ENCODE measurements at places on chromosomes 11 and 22.

GRCh38 chr11:129312730-129313503 is 62.7 kb upstream of the BARX2 start:
- DNase-seq = no peak

GRCh38 chr22:22161924-22162851 is 82.4 kb upstream of the VPREB1 start:
- DNase-seq = no peak

GRCh38 chr22:49197505-49197904 is 630.2 kb downstream of the BRD1 start:
- no peak for DNase-seq

DNA sequence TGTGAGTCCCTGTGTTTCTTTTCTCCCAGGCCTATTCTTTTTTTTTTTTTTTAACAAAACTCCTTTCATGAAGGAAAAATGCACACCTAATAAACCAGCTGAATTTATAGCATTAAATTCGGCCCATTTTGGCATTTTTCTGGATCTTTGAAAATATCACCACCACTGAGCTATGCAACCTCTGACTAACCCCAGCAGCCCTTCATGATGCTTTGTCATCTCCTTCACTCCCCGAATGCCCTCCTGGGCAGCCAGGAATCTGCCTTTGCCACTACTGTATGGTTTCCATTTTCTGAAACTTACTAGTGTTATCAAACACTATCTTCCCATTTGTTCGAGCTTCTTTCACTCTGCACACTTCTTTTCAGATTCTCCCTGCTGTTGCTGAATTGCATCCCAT is 97.9 kb downstream of the ZNF280B start:
- DNase-seq = no peak

DNA sequence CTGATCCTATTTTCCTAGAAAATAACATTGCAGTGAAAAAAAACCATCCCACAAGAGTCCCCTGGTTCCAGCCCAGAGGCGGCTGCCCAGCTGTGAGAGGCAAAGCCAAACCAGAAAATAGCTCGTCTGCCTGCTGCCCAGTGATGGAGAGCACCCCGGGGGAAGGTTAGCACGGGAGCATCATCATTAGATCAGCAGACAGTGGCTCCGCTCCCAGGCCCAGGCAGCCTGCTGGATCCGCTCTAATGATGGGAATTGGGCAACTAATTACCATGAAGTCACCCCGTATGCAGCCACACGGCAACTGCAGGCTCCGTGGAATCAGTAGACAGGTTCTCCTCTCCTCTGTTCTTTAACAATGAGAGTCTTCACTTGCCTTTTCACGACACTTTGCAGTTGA is 17.1 kb upstream of the B3GAT1 start:
- DNase-seq = no peak

DNA sequence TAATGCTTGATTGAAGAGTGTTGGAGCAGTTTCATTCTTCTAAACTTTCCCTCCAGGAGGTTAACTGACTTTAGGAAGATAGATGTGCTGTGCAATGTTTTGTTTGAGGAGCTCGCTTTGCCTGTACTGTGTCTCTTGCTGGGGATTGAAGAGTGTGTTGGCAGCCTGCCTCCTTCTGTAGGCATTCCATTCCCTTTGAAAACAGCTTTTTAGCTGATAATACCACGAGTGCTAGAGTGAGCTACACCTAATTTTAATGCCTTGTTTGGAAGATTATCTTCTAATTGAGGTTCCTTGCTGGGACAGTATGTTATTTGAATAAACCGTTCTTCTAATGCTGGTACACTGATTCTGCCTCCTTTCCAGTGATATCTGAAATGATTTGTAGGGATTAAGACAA is 7.2 kb downstream of the DDX10 start:
- DNase-seq = peak; percentile 39

DNA sequence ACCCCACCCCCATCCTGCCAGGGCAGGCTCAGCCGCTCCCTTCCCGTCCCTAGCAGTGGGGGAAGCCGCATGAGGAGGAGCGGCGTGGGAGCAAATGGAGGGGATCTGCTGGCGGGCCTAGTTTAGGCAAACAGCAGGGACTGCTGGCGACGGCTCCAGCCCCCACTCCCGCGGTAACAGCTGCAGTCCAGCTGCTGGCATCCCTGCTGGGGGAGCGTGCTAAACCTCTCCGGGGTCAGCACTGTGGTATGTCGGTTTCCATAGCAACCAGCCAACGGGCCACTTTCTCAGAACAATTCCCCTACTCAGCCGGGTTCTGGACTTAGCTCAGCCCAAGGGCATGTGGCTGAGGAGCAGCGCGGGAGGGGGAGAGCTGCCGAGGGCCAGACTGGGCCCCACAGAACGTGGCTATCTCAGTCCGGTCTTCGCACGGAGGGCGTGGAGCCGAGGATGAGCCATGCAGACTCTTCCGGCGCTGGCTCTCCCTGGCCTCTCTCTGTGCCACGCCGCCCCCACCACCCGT is 98.8 kb downstream of the PKNOX2 start:
- DNase-seq = peak; percentile 100

GRCh38 chr11:104841973-104842525 is 56.2 kb downstream of the CASP12 start:
- no peak for DNase-seq
